ENCODE measurements at places on chromosomes 2 and 18.

DNA sequence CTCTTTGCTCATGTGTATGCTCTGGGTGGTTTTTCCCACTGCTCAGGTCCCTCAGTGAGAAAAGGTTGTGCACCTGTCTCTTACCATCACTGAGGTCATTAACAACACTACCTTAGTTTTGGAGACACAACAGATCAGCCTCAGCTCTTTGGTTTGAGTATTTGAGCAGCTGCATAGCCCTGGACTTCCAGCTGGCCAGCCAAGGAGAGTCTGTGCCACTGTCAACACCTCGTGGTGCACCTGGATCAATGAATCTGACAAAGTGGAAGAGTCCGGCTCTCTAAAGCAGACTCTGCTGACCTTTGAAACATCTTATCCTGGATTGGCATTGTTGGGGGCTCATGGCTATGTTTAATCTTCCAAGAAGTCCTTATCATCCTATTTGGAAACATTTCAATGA is 30.0 kb downstream of the SERPINB8 start:
- no peak for DNase-seq

DNA sequence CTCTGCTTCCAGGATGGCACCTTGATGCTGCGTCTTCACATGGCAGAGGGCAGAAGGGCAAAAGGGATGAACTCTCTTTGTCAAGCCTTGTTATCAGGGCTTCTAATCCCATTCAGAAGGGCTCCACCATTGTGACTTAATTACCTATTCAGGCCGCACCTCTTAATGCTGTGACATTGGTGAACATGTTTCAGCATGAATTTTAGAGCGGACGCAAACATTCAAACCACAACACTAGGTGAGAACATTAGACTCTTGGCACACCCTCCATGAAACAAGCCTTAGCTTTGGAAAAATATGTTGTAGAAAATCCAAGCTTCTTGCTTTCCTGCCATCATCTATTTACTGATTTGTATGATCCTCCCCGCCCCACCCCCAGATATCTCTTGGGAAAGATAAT is 17.9 kb downstream of the DAW1 start:
- DNase-seq: no peak

GRCh38 chr2:217106650-217107014 is 246.8 kb upstream of the TNP1 start:
- no peak for DNase-seq

DNA sequence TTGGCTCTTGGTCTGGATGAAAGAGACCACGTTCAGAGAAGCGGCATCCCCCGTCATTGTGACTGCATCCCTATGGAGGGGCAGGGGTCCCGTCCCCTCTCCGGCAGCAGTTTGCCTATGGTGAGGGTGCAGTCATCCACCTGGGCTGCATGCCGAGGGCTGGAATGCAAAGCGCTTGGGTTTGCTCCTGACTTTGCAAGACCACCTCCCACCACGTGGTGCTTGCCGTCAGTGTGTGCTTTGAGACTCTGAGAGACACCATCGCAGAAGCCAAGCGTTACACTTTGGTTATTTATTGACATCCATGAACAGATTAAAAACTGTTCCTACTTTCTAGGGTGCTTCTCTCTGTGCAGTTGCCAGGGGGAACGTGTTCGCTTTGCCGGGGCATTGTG is 59.5 kb downstream of the SH3RF3 start:
- no peak for DNase-seq

GRCh38 chr2:183607995-183608394 is 483.8 kb downstream of the NUP35 start:
- DNase-seq: no peak

DNA sequence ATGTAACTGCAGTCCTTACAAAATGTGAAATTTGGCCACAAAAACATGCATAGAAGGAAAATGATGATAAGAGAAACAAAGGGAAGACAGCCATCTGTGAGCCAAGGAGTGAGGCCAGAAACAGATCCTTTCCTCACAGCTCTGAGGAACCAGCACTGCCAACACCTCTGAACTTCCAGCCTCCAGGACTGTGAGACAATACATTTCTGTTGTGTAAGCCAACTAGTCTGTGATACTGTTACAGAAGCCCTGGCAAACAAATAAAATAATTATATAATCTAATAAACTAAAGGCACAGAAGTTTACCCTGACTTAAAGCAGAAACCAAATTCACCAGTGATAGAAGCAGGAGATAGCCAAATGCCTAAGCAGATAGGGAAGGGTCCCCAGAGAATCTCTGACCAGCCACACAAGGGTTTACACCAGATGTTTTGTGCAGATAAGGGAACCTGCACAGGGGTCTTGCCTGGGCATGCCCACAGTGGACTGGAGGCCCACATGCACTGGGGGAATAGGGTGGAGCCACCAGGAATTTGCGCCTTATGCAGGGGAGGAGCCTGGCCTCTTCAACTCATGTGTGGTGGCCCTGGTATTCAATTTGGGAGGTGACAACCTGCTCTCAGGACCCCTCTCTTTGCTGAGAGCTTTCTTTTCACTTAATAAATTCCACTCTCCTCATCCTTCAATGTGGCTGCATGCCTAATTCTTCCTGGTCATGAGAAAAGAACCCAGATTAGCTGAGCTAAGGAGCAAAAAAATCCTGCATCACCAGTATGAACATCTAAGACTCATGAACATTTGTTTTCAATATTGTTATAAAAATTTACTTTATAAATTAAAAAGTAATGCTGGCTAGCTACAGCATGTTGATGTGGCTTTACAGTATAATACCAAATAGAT is 3.8 kb upstream of the GCC2 start:
- no peak for DNase-seq

- DNase-seq: no peak
Measured at GRCh38 chr2:169354244-169354643, 8.1 kb downstream of the LRP2 start.

DNA sequence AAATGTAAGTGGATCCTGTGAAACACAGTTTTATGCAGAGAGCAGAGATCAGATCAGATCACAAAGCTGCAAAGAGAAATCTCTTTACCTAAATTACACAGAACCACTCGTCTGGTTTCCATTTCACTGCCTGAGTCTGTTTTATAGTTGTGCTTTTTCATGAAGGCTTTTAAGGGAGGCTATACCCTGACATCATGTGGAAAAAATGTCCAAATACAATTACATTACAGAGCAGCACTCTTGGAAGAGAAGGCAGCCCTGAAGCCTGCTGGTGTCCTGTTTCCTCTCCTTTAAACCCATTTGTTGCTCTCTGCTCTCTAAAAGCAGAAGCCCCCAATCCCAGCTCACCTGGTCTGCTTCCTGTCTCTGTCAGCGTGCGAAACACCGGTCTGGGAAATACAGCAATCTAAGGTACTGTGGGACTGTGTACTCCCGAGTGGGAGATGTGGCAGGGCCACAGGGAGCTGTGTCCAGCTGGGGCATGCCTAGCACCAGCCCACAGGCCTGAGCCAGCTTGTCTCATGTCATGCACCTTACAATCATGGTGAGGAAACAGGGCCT is 24.8 kb upstream of the ZFP36L2 start:
- no peak for DNase-seq

DNA sequence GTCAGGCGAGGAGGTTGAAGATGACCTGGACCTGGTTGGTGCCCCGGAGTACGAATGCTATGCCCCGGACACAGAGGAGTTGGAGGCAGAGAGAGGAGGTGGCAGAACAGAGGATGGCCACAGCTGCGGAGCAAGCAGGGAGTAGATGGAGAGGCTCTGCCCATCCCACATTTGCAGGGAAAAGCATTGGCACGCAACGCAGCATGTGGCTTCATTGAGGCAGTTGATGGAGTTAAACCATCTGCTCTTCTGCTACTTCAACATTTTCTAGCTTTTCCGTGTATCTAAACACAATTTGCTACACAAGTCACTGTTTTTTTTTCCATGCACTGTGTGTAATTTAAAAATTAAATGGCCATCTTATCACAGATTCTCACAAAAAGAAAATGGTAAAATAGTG is 11.8 kb downstream of the RBFA start:
- no peak for DNase-seq

GRCh38 chr2:27807476-27807875 is 36.0 kb downstream of the MRPL33 start:
- DNase-seq: no peak

- no peak for DNase-seq
Measured at GRCh38 chr18:9947248-9947647, 33.4 kb downstream of the VAPA start.

Data from stimulated activated CD8-positive, alpha-beta memory T cell treated with anti-CD3 and anti-CD28 coated beads, Interleukin-7, amount 100 ng/mL, for 1 hour (primary cell).